ENCODE measurements at places on chromosomes 4 and X.

- DNase-seq = no peak
Measured at GRCh38 chrX:97704881-97705280, 821.2 kb downstream of the RPA4 start.

GRCh38 chrX:39205467-39205866, 404.2 kb downstream of the MID1IP1 start:
- no peak for DNase-seq

DNA sequence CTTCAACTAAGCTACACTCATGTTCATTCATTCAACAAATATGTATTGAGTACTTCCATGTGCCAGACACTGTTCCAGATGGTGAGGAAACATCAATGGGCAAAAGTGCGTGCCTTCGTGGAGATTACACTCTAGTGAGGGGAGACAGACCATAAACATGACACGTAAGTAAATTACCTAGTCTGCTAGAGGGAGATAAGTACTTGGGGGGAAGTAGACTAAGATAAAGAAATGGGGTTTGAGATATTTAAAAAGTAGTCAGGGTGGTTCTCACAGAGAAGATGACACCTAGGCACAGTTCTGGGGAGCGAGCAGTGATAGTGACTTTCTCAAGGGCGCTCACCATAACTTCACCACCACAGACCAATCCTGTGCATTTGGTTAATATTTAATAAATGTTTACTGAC, 11.7 kb downstream of the JCHAIN start:
- no peak for DNase-seq

GRCh38 chr4:130563889-130564418, 1468.0 kb downstream of the C4orf33 start:
- no peak for DNase-seq

DNA sequence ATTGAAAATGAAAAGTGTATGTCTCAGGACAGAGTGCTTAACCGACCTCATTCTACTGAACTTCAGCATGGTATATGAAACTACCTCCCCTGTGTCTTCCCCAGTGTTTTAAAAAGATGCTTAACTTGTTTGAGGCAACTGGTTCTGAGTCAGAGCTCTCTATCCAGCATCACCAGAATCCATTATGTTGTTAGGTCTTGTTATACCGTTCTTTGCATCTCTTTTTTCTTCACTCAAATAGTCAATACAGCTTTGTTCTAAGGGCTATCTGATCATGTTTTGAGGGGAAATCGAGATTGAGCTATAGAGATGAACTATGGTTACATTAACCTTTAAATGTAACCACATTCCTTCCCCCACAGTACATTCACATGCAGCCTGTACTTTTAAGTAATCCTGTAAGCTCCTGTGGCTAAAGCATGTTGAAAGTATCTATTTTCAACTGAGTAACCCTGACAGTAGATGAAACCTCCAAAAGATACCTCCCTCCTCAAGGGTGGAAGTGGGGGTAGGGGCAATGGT, 514.4 kb downstream of the RPA4 start:
- DNase-seq = no peak

- no peak for DNase-seq
Measured at GRCh38 chr4:5712517-5712916, 1.5 kb downstream of the EVC start.

GRCh38 chrX:65596270-65597034, 61.9 kb upstream of the LAS1L start:
- DNase-seq = peak; percentile 52

GRCh38 chr4:176964116-176964691, 171.5 kb upstream of the VEGFC start:
- DNase-seq = no peak

GRCh38 chr4:18529482-18529881, 507.9 kb upstream of the LCORL start:
- DNase-seq = no peak

DNA sequence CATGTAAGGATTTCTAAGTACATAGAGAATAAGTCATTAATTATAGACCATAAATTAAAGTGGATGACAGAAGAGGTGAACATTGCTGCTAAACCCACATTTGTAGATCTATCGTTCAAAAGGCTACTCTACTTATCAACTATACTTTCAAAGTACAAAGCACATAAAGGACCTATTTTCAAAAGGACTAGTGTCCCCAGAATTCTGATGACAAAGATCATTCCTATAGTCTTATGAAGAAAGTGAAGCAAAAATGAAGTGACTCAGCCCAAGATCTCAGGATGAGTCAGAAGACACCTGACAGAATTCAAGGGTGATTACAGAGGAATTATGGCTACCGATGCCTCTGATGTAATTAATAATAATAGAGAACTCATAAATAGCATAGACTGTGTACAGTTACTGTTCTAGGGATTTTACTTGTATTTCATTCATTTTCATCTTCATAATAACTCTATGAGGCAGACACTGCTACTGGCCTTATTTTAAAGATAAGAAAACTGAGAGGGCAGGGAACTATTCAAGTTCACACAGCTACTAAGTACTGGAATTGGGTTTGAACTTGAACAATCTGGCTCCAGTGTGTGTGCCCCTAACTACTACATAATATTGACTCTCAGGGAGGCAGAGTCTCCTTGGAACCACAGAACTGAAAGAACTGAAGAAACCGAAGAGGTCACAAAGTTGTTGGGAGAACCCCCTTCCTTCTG, 17.1 kb downstream of the USP46 start:
- DNase-seq = no peak

- DNase-seq = no peak
Measured at GRCh38 chrX:113297437-113297836, 456.8 kb upstream of the AMOT start.

GRCh38 chrX:41047878-41048534, 37.2 kb upstream of the USP9X start:
- DNase-seq = no peak

DNA sequence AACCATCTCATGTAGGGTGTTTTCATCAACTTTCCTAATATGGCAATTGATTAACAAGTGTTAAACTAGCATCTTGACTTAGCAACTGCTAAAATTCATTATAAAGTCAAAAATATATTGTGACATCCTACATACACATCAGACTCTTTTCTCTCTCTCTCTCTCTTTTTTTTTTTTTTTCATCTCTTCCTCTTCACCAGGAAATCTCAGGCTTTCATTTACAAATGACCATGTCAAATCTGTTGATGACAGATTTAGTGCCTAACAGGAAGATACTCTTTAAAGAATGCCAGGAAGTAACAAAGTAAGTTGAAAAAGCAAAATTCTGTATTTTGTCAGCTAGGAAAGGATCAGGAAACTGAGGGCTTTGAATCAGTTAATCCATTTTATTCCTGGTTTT, 365.5 kb downstream of the PCDH7 start:
- DNase-seq = no peak

All from activated gamma-delta T cell treated with Interleukin-2 at 50 U/mL for 16 hours (primary cell).